HFFc6 (cell line): ENCODE measurements at places on chromosomes 11 and 22. TPM values are rescaled to one million over a fixed set of nuclear protein-coding genes. Genes with fewer than 3 reads are reported as not detected.

MICAL2 gene
- 219 to 222 TPM (median 220 TPM) in 3 replicates for total RNA-seq

DNA sequence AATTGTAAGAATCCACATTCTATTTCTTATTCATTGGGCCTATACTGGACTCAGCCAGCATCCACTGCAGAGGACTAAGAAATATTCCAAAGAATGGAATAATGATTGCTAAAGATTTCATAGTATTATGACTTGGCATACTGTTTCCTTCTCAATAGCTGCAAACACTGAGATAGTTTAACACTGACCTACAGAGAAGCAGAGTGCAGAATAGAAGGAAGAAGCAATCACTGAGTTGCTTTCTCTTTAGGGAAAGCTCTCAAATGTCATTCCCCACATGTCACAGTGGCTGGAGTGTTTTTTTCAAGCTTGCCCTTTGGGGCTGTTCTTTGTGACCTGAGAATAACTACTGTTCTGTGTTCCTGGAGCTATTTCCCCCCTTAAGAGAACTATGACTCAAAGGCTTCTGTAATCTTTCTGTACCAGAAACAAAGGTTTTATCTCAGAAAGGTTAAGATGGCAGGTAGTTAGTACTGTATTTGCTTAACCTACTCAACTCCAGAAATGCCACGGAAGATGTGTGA lies 243.6 kb upstream of the LUZP2 start:
- H3K27ac ChIP-seq = no peak overlapping the region
- no peaks in the 10 kb centered on the region for H3K36me3 ChIP-seq
- no peaks in the 10 kb centered on the region for H3K27me3 ChIP-seq
- peaks cover 16% of the 10 kb centered on the region; the same call in 1 of the 2 replicates for H3K4me1 ChIP-seq
- no peak for DNase-seq

DNA sequence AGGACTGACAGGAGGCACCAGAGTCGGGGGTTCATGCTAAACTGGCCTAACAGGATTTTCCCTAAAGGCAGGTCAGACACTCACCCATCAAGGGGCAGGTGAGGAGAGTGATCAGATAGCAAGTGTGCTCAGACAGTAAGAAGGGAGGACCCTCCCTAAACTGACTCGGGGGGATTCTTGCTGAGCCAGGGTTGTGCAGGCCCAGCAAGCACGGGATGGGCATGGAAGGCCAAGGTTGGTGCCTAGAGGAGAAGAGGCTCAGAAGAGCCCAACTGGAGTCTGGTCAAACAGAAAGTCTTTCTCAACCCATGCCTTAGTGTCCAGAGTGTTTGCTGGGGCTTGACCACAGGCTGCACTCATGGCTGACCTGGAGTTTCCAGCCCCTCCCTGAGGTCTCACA lies 6.2 kb upstream of the APOL1 start:
- H3K27me3 ChIP-seq = peaks cover 7% of the 10 kb centered on the region
- no peak for DNase-seq
- H3K4me3 ChIP-seq = no peak overlapping the region

GRCh38 chr11:31797190-31798056 lies 13.7 kb downstream of the PAX6 start:
- no peak overlapping the region for H3K27ac ChIP-seq
- H3K4me1 ChIP-seq = peaks cover 12% of the 10 kb centered on the region
- H3K4me3 ChIP-seq = peak overlapping the region; percentile 54; the same call in 1 of the 2 replicates
- DNase-seq = no peak
- 0 out of 2 replicates have a peak, but pooled peaks cover 4% of the 10 kb centered on the region for H3K36me3 ChIP-seq
- H3K27me3 ChIP-seq = peaks cover 45% of the 10 kb centered on the region

GRCh38 chr11:132605825-132606570 lies 926.3 kb downstream of the OPCML start:
- no peaks in the 10 kb centered on the region for H3K36me3 ChIP-seq
- no peak for DNase-seq
- H3K27me3 ChIP-seq = no peaks in the 10 kb centered on the region; the same call in 1 of the 2 replicates
- H3K27ac ChIP-seq = peak overlapping the region; percentile 43; the same call in 1 of the 2 replicates
- peak overlapping the region; percentile 39 for H3K4me3 ChIP-seq

GRCh38 chr11:91261513-91261912 lies 963.1 kb upstream of the FAT3 start:
- no peaks in the 10 kb centered on the region for H3K36me3 ChIP-seq
- no peak for DNase-seq
- no peaks in the 10 kb centered on the region for H3K4me1 ChIP-seq
- H3K4me3 ChIP-seq = no peak overlapping the region
- H3K27ac ChIP-seq = no peak overlapping the region

DNA sequence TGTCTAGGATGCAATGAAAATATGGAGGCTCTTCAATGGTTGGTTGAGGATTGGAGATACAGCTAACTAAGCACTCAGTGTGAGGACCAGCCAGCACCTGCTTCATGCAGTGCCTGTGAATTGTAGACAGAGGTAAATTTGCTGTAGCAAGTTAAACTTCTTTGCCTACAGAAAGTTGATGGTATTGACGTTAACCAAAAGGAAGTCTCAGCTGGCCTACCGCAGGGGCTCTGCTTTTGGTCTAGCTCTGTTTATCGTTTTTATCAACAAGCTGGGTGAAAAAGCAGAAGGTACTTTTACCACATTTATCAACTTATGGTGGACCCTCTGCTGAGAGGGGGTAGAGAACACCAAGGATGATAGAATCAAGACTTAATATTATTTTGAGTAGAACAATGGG lies 51.6 kb downstream of the GRAMD1B start:
- H3K4me1 ChIP-seq = peaks cover 30% of the 10 kb centered on the region
- no peak for DNase-seq
- no peak overlapping the region for H3K27ac ChIP-seq
- no peak overlapping the region for H3K4me3 ChIP-seq
- H3K27me3 ChIP-seq = peaks cover 4% of the 10 kb centered on the region

DNA sequence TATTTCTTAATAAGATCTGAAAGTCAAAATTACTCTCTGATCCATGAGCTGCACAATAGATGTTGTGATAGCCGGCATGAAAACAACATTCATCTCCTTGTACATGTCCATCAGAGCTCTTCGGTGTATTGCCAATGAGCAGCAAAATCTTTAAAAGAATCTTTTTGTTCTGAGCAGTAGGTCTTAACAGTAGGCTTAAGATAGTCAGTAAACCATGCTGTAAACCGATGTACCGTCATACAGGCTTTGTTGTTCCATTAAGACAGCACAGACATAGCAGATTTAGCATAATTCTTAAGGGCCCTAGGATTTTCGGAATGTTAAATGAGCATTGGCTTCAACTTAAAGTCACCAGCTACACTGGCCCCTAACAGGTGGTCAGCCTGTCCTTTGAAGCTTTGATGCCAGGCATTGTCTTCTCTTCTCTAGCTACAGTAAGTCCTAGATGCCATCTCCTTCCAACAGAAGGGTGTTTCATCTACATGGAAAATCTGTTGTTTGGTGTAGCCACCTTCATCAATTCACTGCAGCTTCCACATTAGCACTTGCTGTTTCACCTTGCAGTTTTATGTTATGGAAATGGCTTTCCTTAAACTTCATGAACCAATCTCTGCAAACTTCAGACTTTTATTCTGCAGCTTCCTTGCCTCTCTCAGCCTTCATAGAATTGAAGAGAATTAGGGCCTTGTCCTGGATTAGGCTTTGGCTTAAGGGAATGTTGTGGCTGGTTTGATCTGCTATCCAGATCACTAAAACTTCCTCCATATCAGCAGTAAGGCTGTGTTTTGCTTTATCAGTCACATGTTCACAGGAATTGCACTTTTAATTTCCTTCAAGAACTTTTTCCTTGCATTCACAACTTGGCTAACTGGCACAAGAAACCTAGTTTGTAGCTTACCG lies 28.4 kb downstream of the RRP8 start:
- H3K27me3 ChIP-seq = no peaks in the 10 kb centered on the region
- peaks cover under 1% of the 10 kb centered on the region; the same call in 1 of the 2 replicates for H3K36me3 ChIP-seq
- no peak for DNase-seq
- H3K4me1 ChIP-seq = peaks cover 42% of the 10 kb centered on the region

GRCh38 chr11:83540728-83541127 lies 254.6 kb upstream of the CCDC90B start:
- H3K4me3 ChIP-seq = no peak overlapping the region
- H3K27ac ChIP-seq = no peak overlapping the region
- H3K27me3 ChIP-seq = peaks cover 3% of the 10 kb centered on the region
- no peaks in the 10 kb centered on the region for H3K36me3 ChIP-seq

DNA sequence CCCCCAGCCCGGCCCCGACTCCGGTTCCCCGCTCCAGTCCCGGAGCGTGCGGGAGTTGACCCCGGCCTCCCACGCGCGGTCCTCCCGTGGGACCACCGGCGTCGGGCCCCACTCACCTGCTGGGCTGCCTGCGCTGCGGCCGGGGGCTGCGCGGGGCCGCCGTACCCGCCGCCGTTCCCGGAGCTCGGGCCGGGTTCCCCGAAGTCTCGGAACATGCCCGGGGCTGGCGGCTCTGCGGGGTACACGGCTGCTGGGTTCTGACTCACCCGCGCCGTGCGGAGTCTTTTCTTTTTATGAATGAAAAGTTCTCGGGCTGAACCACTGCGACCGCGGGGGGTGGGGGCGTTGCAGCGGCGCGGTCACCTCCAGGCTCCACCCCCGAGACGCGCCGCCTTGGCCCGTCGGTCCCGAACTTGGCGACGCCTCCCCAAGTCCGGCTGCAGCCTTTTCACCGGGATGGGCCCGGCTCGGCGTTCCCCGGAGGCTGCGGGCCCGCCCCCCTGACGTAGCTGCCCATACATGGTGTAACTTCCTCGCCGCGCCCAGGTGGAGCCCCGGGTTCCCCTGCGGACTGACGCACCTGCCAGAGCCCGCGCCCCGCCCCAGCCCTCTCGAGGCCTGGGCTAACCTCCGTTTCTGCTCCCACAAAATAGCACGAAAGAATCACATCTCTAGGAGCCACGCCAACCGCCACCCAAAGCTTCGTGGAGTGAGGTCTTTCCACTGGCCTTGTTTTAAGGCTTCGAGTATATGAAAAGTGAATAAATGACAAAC lies at the start of gene FOSL1:
FOSL1 (minus strand) TSS at position 264 of the 774 bp plus-strand sequence; CDS start at position 215, 49 bp downstream.
- peaks cover 34% of the 10 kb centered on the region for H3K36me3 ChIP-seq
- H3K4me1 ChIP-seq = peaks cover 63% of the 10 kb centered on the region
- peak; percentile 96 for DNase-seq

DNA sequence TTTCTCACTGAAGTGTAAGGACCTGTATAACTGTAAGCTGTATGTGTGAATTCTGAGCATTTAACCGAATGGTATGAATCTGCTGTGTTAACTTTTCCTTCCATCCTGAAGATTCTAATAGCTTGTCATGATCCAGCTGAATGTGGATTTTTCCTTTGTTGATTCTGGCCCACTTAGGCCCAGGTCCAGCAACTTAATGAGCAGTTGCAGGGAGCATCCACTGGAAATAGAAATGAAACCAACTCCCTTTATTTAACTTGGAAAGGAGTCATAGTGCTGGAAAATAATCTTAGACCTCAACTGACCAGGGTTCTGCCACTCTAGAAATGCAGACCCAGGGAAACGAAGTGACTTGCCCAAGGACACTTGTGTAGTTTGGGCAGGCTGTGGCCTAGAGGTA lies 142.3 kb upstream of the MTNR1B start:
- no peak overlapping the region for H3K27ac ChIP-seq
- no peak for DNase-seq
- H3K4me3 ChIP-seq = no peak overlapping the region
- no peaks in the 10 kb centered on the region for H3K36me3 ChIP-seq
- H3K27me3 ChIP-seq = no peaks in the 10 kb centered on the region; the same call in 1 of the 2 replicates
- H3K4me1 ChIP-seq = no peaks in the 10 kb centered on the region

DNA sequence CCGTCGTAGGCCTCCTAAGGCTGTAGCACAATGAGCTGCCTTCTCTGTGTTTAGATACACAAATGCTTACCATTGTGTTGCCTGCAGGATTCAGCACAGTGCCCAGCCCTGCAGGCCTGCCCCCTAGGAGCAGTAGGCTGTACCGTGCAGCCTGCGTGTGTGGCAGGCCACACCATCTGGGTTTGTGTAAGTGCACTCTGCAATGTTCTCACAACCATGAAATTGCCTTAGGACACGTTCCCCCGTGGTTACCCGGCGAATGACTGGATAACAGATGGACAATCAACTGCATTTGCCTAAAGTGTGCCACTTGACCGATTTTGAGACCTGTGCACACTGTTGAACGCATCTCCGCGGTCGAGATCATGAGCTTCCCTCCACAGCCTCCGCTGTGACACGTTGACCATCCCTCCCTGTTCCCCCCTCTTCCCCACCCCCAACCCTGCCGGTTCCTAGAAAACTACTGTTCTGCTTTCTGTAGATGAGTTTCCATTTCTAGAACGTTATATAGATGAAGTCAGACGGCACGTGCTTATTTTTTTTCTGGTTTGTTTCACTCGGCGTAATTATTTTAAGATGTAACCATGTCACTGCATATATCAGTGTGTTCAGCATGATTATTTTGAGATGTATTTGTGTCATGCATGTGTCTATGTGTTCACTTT lies 22.2 kb upstream of the CTSD start:
- peaks cover 33% of the 10 kb centered on the region for H3K27me3 ChIP-seq
- H3K4me3 ChIP-seq = no peak overlapping the region
- H3K36me3 ChIP-seq = no peaks in the 10 kb centered on the region
- peak; percentile 9 for DNase-seq

PTGDR2 gene
- not detected in 3 replicates for total RNA-seq

GRCh38 chr11:1564535-1565172 lies 7.4 kb downstream of the DUSP8 start:
- no peak overlapping the region for H3K27ac ChIP-seq
- no peak overlapping the region for H3K4me3 ChIP-seq
- no peaks in the 10 kb centered on the region for H3K4me1 ChIP-seq
- DNase-seq = peak; percentile 17

DNA sequence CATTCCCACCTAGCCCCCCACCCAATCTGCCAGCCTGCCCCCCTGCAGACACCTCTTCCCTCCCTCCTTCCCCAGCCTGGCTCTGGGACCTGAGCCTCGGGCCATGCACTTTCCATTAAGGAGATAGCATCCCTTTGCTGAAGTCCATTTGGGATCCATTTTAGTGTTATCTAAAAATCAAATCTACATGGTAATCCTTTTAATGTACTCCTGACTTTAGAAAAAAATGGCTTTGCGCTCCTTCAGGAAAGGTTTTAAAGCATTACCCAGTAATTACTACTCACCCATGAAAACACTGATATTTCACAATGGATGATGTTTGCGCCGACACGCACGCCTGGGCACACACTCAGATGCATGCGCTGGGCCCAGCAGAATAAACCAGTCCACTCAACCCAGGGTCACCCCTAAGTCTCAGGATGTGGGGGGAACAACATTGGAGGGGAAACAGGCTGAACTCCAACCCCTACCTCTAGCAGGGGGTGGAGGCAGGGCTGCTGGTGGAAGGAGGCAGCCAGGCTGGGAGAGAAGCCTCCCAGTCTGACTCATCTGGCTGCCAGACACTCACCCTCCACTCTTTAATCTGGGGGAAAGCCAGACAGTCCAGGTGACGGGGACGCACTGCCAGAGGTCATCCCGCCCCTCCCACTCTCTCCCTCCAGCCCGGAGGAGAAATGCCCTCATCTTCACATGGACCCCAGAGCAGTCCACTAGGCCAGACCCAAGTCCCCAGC lies 29.8 kb downstream of the LMO1 start:
- DNase-seq = no peak
- no peak overlapping the region for H3K4me3 ChIP-seq
- H3K36me3 ChIP-seq = no peaks in the 10 kb centered on the region
- H3K27ac ChIP-seq = no peak overlapping the region

DNA sequence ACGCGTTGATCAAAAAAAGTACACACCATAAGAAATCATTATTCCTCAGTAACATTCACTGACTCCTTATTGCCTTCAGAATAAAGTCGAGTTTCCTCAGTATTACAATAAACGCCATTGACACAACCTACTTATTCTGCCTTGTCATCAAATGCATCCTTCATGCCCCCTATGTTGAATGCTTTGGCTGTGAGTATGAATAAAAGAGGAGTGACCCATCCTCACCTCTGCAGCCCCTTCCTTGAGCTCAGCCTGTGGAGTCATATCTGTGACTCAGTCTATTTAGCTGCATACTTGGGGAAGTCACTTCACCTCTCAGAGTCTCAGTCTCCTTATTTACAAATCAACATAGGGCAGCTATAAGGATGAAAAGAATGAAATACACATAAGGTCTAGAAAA lies 65.1 kb downstream of the USP35 start:
- H3K36me3 ChIP-seq = no peaks in the 10 kb centered on the region
- H3K4me1 ChIP-seq = peaks cover 58% of the 10 kb centered on the region
- no peaks in the 10 kb centered on the region; the same call in 1 of the 2 replicates for H3K27me3 ChIP-seq
- no peak overlapping the region for H3K27ac ChIP-seq
